ENCODE measurements at places on chromosomes 4 and X. TPM values are rescaled to one million over a fixed set of nuclear protein-coding genes. Genes with fewer than 3 reads are reported as not detected.

HSFX3 gene
- not detected for polyA plus RNA-seq

DNA sequence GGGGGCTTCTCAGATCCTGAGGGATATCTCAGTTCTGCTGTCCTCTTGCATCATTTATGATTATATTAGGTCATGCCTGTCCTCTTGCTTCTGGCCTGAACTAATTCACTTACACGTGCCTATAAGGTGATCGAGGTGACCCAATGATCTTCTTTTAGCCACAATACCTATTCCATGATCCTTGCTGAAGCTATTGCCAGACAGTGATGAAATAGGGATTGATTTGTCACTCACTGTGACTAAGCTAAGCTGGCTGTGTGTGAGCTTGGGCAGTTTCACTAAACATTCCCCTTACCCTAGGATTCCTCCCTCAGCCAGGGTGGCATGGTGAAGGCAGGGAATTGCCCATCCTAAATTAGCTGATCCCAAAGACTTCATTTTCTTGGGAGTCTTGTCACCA lies 19.0 kb downstream of the HADH start:
- no peak for DNase-seq

FSTL5 gene
- polyA plus RNA-seq = 0.01 TPM

SLC6A14 gene
- 0.01 TPM for polyA plus RNA-seq
